ENCODE measurements at places on chromosomes 2 and 18.

GRCh38 chr18:79356435-79356834 is 39.3 kb upstream of the NFATC1 start:
- DNase-seq: no peak

DNA sequence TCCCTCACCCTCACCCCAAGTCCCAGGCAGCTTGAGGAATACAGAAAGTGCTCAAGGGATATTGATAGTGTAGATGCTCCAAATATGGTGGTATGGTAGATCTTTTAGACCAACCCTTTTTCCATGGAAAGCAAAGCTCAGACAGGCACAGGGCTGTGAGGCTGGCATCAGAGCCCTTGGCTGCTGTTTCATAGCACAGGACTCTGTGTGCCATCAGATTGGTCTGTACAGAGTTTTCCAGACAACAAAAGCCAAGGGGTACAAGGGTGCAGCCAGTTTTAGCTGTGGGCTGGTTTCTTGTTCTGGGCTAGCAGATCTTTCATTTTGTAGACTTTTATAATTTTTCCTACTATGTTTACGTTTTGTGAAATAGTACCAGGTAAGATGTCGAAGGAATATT is 296.9 kb upstream of the TNP1 start:
- DNase-seq: no peak

- no peak for DNase-seq
These were observed 368.8 kb downstream of the LNPK start for GRCh38 chr2:175633227-175633626.

DNA sequence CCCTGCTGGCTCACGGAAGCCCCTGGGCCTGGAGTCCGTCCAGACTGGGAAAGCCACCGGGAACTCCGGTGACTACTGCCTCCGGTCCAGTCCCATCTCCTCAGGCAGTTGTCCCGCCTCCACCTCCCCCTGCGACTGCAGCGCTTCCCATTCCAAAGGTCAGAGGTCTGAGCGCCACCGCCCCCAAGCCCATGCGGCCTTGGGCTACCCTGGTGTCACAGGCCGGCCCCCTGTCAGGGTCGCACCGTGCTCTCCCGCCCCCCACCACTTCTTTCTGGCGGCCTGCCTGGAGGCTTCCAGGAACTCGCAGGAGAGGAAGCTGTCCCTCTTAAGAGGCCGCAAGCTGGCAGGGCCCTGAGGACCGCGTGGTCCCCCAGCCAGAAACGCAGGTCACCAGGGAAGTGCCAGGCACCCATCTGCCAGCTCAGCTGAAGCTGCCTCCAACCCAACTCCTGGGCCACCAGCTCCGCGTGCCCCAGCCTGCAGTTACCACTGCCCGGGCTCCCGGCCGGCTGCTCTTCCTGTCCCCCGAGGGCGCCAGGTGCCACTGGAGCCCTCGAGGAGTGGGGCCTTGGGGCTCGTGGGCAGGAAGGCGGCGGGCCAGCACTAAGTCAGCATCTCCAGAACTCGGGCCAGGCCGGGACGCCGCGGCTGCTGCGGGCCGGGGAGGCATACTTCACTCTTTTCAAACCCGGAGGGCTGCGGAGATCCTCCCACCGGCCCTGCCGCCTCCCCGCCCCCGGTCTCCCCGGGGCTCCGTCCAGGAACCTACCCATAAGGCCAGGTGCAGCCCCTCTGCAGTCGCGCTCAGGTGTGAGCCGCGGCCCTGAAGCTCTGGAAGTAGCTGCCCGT is 83.3 kb upstream of the POMC start:
- DNase-seq: no peak

- DNase-seq: no peak
These were observed 460.7 kb upstream of the FANCL start for GRCh38 chr2:58701688-58702301.

GRCh38 chr2:75053484-75054112 is 95.2 kb downstream of the POLE4 start:
- DNase-seq: peak; percentile 4

DNA sequence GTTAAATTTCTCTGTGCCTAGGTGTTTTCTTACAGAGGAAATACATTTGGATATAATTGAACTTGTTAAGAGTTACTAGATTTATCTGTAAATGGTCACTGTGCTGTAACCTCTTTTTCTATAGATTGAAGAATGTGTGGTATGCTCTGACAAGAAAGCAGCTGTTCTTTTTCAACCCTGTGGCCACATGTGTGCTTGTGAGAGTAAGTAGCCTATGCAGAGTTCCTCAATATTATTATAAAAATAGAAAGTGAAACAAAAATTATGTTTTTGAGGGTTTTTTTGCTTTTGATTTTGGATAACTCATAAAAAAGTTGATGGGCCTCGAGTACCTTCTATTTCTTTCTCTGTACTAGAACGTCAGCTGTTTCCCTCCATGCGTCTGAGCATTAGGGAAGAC is 112.4 kb downstream of the MIB1 start:
- DNase-seq: no peak

DNA sequence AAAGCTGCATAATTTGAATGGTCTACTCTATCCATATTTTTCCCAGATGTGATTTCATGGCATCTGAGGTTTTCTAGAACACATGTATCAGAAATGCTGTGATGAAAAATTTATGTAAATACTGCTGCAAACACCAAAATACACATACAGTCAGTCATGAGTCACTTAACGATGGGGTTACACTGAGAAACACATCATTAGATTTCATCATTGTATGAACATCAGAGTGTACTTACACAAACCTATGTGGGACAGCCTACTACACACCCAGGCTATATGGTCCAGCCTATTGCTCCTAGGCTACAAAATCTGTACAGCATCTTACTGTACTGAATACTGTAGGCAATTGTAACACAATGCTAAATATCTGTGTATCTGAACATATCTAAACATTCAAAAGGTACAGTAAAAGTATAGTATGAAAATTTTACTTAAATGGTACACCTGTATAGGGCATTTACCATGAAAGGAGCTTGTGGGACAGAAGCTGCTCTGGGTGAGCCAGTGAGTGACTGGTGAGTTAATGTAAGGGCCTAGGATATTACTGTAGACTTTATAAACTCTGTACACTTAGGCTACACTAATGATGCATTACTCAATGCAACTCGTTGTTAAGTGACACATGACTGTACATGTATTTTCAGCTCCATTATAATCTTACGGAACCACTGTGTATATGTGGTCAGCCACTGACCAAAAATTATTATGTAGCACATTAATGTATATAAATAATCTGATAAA is 33.5 kb downstream of the PNO1 start:
- DNase-seq: no peak

- peak; percentile 60 for DNase-seq
These were observed at the start of gene RTKN for GRCh38 chr2:74441690-74442482. RTKN (minus strand) TSS chr2:74441937; CDS start chr2:74441816, 121 bp downstream.

DNA sequence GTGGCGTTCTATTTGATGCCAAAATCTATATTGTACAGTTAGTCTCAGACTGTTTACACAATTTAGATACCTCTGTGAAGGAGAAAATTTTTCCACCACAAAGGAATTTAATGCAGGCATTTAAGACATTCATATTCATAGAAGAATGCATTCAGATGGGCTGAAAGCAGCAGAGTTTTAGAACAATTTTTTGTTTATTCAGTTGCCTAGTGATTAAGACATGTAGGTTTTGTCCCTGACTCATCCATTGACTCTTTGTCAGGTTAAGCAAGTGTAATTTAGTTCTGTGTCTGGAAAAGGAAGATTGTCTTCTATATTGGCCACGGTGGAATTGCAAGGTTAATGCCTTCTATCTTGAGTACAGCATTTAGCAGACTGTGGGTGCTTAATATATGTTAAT is 515.0 kb downstream of the PARD3B start:
- no peak for DNase-seq

GRCh38 chr2:156405586-156405985 is 30.6 kb upstream of the GPD2 start:
- no peak for DNase-seq

- DNase-seq: no peak
These were observed 68.7 kb upstream of the XDH start for GRCh38 chr2:31483246-31483645.

GRCh38 chr2:152376385-152376784 is 41.4 kb downstream of the FMNL2 start:
- DNase-seq: no peak

- no peak for DNase-seq
These were observed 8.3 kb upstream of the MRPL33 start for GRCh38 chr2:27762951-27763906.

DNA sequence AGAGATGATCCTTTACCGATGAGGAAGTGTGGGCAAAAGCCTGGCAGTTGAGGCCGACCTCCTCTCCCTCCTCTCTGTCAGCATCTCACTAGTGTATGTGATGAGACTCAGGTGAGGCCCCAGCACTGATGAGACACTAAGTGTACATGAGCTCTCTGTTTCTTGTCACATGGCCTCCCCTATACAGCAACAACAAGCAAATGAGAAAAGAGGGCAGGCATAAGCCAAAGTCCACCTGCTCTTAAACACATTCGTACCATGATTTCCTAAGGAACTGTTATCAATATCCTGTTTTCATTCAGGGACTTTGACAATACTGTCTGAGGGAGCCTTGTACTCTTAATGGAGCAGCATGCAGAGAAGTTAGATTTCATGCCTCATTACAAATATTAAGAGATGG is 113.0 kb downstream of the CNTNAP5 start:
- DNase-seq: no peak

DNA sequence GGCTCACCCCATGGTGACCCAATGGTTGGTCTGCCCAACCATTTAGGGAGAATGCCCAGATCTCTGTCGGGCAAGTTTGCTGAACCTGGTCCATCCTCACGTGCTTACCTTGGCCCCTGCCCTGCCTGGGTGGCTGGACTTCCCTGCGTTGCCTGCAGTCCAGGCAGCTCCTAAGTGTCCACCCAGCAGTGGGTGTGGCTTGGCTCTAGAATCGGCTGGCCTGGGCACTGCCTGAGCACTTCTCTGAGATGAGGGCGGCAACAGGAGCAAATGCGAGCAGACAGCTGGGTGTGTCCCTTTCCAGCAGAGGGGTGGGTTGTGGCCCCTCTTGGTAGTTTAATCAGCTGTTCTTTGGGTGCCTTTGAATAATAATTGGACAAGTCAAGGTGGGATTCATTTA is 11.3 kb downstream of the PCARE start:
- DNase-seq: no peak

DNA sequence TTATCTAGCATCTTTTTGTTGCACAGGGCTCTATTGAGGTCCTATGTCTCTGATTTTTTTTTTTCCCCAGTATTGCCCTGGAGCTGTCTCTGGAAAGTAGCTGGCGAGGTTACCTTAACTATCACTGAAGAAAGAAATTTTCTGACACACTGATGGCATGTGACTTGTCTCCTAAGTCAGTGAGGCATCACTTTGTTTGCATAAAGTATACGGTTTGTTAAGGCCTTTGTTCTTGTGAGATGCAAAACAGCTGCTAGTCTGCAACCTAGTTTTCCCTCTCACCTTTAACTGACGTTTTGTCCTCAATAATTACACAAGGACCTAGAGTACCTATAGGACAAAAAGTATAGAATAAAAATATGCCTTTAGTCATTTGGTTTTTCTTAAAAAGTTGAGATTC is 41.8 kb downstream of the UBXN4 start:
- DNase-seq: no peak

DNA sequence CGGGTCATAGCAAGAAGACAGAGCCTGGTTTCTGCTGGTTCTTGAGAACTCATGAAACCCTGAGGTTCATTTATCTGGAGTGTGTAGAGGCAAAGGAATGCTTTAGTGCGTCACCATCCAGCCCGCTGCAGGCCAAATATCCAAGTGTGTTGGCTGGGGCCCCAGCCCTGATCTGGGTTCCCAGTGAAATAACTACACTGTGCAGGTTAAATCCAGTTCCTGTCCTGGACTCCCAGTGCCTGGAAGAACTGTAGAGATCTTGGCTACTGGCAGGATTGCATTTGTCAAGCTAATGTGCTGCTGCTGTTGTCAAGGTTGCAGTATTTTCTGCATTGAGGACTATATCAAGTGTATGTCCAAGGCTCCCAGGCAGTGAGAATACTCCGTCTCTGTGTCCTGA is 89.9 kb downstream of the MAPK4 start:
- DNase-seq: no peak

GRCh38 chr2:162968306-162968705 is 129.7 kb upstream of the KCNH7 start:
- DNase-seq: no peak

GRCh38 chr2:73832930-73833329 is 4.2 kb downstream of the STAMBP start:
- no peak for DNase-seq

DNA sequence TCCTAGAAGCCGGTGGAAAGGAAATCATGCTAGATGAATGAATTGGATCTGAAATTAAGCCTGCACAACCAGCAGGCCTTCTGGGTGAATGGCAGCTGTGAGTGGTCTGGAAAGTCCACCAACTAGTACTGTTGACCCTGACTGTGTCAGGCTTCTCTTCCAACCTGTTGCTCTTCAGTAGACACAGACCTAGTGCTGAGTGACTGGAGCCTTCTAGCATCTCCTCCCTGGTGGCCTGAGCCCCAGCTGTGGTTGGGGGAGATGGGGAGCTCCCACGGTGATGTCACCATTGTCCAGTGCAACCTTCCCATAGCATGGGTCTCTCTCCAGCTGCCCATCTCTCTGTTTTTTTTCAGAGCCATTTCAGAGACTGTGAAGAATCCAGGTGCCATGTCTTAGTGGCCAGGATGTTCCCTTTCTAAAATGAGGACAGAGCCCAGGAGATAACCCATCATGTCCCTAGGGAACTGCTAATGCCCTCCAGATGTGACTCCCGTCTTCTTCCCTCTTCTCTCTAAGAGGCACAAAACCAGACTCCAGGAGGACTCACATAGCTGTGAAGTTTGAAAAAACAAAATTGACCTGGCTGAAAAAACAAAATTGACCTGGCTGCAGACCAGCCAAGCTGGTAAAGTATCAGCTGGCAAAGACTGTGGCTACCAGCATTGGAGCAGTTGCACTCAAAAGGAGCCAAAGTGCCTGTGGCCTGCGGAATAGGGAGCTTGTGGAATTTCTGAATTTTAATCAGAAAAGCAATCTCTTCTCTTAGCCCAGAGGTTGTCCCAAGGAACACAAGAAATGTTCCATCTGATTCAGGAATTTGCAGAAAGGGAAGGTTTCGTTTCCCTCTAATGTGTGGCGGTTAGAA is 67.4 kb upstream of the RPL31 start:
- DNase-seq: no peak

GRCh38 chr18:35407871-35408481 is 30.8 kb upstream of the ZNF396 start:
- peak; percentile 55 for DNase-seq

DNA sequence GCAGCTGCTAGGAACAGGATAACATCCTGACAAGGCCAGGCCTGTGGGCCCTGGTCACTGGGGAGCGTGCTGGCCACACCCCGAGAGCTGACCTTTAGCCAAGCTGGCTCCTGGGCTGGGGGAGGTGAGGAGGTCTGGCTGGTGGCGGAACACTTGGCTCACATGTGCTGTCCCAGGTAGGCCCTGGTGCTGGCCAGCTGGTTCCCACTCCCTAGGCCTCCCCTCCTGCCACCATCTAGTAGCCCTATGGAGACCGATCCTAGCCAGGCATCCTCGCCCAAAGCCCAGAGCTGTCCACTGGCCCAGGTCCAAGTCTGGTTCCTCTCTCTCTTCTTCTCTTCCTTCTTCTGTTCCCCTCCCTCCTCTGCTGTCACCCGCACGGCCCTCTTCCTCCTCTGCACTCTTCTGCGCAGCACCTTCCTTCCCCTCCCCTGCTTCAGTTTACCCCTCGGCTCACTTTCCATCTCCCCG is 52.4 kb downstream of the TNS1 start:
- DNase-seq: no peak

- no peak for DNase-seq
These were observed 1.7 kb downstream of the MRPS9 start for GRCh38 chr2:105039559-105039958.
